ENCODE measurements at places on chromosomes 7 and 10.
A peak's percentile ranks its signal among the peaks of the same experiment; 100 is the strongest.

- no peak for DNase-seq
These were observed 405.0 kb upstream of the ZMIZ1 start for GRCh38 chr10:78663721-78664120.

- no peak for DNase-seq
These were observed 305.8 kb downstream of the MDFIC start for GRCh38 chr7:115227473-115228235.

- DNase-seq: peak; percentile 52
These were observed 563.3 kb upstream of the SORCS1 start for GRCh38 chr10:107727767-107728317.

DNA sequence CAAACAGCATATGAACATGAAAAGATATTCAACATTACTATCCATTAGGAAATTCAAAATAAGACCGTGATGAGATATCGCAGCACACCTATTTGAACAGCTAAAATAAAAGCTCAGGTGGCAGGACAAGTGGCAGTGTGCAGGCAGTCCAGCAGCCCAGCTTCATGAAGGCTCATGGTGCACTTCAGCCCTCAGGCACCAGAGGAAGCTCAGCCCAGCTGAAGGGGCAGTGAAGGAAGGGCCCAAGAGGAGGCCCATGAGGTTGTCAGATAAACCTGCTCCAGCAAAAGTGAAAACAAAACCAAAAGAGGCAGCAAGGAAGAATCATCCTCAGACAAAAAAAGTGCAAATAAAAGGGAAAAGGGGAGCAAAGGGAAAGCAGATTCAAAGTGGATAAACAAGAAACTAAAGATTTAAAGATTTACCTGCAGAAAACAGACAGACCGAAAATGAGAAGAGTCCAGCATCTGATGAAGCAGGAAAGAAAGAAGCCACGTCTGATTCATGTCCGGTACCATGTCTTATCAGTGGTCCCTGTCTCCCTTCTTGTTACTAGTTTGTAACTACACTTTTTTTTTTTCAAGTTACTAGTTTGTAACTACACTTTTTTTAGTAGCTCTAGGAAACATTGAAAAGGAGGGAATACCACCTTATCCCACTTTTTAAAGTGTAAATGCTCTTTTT, 15.0 kb upstream of the FAM24B start:
- DNase-seq: no peak

GRCh38 chr10:86715156-86715795, 41.1 kb upstream of the BMPR1A start:
- no peak for DNase-seq

- peak; percentile 8 for DNase-seq
These were observed 33.0 kb downstream of the TMEM106B start for GRCh38 chr7:12244129-12244528.

- DNase-seq: no peak
These were observed 14.0 kb downstream of the HABP2 start for GRCh38 chr10:113566888-113567287.

GRCh38 chr7:8444468-8444769, 11.0 kb downstream of the NXPH1 start:
- no peak for DNase-seq

GRCh38 chr10:114575417-114576131, 82.5 kb downstream of the ABLIM1 start:
- DNase-seq: no peak

GRCh38 chr7:140689199-140690152, 7.0 kb upstream of the NDUFB2 start:
- DNase-seq: no peak

All from kidney capillary endothelial cell (primary cell).